ENCODE measurements at places on chromosomes 5 and 9. TPM values are rescaled to one million over a fixed set of nuclear protein-coding genes. Genes with fewer than 3 reads are reported as not detected.

GRCh38 chr9:112532427-112532826, 45.8 kb downstream of the KIAA1958 start:
- H3K4me1 ChIP-seq = no peaks in the 10 kb centered on the region
- no peaks in the 10 kb centered on the region for H3K27me3 ChIP-seq
- peak; percentile 34 for DNase-seq
- H3K27ac ChIP-seq = no peak overlapping the region
- H3K4me3 ChIP-seq = no peak overlapping the region

The SLCO4C1 gene
- 0.28 TPM for total RNA-seq

The PCA3 gene
- not detected for total RNA-seq

GRCh38 chr9:136403538-136403914, 3.6 kb upstream of the SNAPC4 start:
- peak overlapping the region; percentile 86 for H3K27ac ChIP-seq
- H3K27me3 ChIP-seq = no peaks in the 10 kb centered on the region
- peaks cover 55% of the 10 kb centered on the region for H3K36me3 ChIP-seq
- DNase-seq = peak; percentile 92
- H3K4me1 ChIP-seq = peaks cover 44% of the 10 kb centered on the region

- no peaks in the 10 kb centered on the region for H3K36me3 ChIP-seq
- peak; percentile 62 for DNase-seq
These were observed 42.1 kb downstream of the SEC61B start for GRCh38 chr9:99264070-99264680.

- H3K27me3 ChIP-seq = no peaks in the 10 kb centered on the region
- H3K4me3 ChIP-seq = no peak overlapping the region
- H3K36me3 ChIP-seq = no peaks in the 10 kb centered on the region
- no peaks in the 10 kb centered on the region for H3K4me1 ChIP-seq
- DNase-seq = no peak
These were observed 356.0 kb downstream of the DMAC1 start for GRCh38 chr9:7443541-7443940.

The OR1L6 gene
- not detected for total RNA-seq

DNA sequence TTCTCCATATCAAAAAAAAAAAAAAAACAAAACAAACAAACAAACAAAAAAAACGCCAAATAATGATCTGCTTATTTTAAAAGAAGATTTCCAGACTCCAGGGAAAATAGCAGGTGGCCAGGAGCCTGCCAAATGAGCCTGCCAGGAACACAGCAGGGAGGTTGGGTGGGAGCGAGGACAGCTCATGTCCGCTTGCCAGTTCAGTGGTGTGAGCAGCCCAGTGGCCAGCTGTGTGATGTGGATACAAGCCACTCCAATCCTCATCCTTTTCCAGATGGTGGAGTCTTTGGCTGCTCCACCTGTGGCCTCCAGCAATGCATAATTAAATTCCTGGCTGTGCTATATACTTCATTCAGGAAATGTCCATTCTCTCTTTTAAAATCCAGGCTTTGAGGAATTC, 1025.1 kb upstream of the C9orf72 start:
- H3K4me3 ChIP-seq = no peak overlapping the region
- DNase-seq = no peak
- no peaks in the 10 kb centered on the region for H3K36me3 ChIP-seq
- H3K27me3 ChIP-seq = no peaks in the 10 kb centered on the region
- H3K27ac ChIP-seq = no peak overlapping the region

The PCDHGB3 gene
- total RNA-seq = 0.40 TPM

GRCh38 chr9:128201441-128202369, 1.5 kb upstream of the DNM1 start:
- H3K4me3 ChIP-seq = no peak overlapping the region
- H3K27ac ChIP-seq = peak overlapping the region; percentile 64
- H3K27me3 ChIP-seq = peaks cover 27% of the 10 kb centered on the region
- H3K36me3 ChIP-seq = no peaks in the 10 kb centered on the region
- peaks cover 16% of the 10 kb centered on the region for H3K4me1 ChIP-seq
- DNase-seq = no peak

DNA sequence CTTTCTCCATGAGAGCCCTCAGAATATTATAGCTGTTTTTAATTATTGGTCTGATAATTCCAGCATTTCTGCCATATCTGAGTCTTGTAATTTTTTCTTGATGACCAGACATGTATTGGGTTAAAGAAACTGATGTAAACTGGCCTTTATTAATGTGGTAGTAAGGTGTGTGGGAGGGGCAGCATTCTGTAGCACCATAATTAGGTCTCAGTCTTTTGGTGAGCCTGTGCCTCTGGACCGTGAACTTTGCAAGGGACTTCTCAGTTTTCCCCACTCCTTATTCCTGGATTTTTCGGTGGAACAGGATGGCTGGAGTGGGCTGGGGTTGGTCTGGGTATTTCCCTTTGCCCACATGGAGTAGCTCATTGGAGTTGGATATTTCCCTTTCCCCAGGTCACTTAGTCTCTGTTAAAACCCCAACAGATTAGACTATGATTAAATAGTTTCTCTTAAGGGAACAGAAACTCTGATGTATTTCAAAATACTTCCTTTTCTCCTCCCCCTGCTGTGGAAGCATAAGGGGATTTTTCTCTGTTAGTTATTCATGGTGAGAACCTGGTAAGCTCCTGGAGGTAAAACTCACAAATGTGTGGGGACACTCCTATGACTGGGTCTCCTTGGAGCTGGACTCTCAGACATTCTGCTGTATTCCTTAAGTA, 52.4 kb downstream of the FSD1L start:
- no peak for DNase-seq
- H3K36me3 ChIP-seq = no peaks in the 10 kb centered on the region
- no peaks in the 10 kb centered on the region for H3K27me3 ChIP-seq
- H3K4me3 ChIP-seq = no peak overlapping the region

DNA sequence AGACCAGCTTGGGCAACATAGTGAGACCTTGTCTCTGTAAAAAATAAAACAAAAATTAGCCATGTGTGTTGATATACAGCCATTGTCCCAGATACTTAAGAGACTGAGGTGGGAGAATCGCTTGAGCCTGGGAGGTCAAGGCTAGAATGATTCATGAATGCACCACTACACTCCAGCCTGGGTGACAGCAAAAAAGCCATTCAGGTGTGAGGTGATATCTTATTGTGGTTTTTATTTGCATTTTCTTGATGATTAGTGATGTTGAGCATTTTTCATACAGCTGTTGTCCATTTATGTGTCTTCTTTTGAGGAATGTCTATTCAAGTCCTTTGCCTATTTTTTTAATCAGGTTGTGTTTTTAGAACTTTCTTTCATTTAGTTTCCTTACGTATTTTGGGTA, 23.2 kb downstream of the MTAP start:
- H3K27ac ChIP-seq = no peak overlapping the region
- peaks cover 30% of the 10 kb centered on the region for H3K4me1 ChIP-seq
- no peaks in the 10 kb centered on the region for H3K27me3 ChIP-seq
- DNase-seq = no peak

The PCDHB12 gene
- not detected for total RNA-seq

GRCh38 chr5:76960004-76960625, 7.3 kb downstream of the CRHBP start:
- peaks cover 18% of the 10 kb centered on the region for H3K4me1 ChIP-seq
- DNase-seq = peak; percentile 67
- peak overlapping the region; percentile 10 for H3K4me3 ChIP-seq
- H3K36me3 ChIP-seq = no peaks in the 10 kb centered on the region

GRCh38 chr5:137320056-137321045, 178.8 kb downstream of the SPOCK1 start:
- peak; percentile 79 for DNase-seq
- no peaks in the 10 kb centered on the region for H3K4me1 ChIP-seq
- H3K4me3 ChIP-seq = no peak overlapping the region
- H3K27ac ChIP-seq = no peak overlapping the region
- H3K36me3 ChIP-seq = no peaks in the 10 kb centered on the region

The ENTPD2 gene
- 0.21 TPM for total RNA-seq

DNA sequence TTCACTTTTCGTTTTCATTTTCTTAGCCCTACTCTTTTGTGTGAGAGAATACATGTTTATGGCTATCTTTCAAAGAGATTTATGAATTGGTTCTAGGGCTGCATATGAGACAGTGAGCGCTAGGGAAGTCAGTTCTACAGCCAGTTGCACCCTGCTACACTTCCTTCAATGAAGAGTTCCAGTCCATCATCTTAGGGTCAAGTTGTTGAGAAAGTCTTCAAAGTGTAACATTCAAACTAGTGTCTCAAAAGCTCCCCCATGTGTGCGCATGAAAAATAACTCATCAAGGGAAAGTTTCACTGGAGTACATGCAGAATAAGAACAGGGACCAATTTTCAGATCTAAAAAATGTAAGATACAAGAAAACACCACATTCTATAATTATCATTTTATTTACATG, 317.2 kb downstream of the DEPDC1B start:
- H3K27me3 ChIP-seq = no peaks in the 10 kb centered on the region
- DNase-seq = no peak
- no peaks in the 10 kb centered on the region for H3K4me1 ChIP-seq
- H3K36me3 ChIP-seq = no peaks in the 10 kb centered on the region
- H3K27ac ChIP-seq = no peak overlapping the region

Data from activated CD4-positive, alpha-beta T cell treated with anti-CD3 and anti-CD28 coated beads, Interleukin-2, amount 10 ng/mL, durations not matched to agents 24 days and 14 days (primary cell).